ENCODE measurements at places on chromosomes 13 and 19.

GRCh38 chr19:582497-583197 is 7.0 kb upstream of the HCN2 start:
- DNase-seq, result no peak

DNA sequence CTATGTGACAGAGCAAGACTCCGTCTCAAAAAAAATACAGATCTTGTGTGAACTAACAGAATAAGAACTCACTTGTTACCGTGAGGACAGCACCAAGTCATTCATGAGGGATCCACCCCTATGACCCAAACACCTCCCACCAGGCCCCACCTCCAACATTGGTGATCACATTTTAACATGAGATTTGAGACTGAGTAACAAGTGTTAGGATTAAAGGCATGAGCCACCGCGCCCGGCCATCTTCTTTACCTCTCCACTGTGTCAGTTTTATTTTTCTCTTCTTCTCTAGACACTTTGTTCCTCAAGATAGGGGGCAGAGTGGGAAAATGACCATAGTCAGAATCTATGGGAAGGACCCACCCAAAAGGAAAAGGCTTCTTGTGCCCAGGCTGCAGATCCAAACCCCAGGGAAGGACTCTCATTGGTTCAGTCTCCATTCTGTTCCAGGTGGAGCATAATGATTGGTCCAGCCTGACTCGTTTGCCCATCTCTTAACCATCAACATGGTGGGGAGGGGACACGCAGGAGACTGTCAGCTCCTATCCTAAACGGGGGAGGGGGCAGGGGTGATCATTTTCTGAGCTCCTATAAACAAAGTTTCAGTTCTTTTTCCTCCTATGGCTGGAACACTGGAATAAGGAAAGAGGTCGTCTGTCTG is 1.3 kb upstream of the CALM3 start:
- no peak for DNase-seq

DNA sequence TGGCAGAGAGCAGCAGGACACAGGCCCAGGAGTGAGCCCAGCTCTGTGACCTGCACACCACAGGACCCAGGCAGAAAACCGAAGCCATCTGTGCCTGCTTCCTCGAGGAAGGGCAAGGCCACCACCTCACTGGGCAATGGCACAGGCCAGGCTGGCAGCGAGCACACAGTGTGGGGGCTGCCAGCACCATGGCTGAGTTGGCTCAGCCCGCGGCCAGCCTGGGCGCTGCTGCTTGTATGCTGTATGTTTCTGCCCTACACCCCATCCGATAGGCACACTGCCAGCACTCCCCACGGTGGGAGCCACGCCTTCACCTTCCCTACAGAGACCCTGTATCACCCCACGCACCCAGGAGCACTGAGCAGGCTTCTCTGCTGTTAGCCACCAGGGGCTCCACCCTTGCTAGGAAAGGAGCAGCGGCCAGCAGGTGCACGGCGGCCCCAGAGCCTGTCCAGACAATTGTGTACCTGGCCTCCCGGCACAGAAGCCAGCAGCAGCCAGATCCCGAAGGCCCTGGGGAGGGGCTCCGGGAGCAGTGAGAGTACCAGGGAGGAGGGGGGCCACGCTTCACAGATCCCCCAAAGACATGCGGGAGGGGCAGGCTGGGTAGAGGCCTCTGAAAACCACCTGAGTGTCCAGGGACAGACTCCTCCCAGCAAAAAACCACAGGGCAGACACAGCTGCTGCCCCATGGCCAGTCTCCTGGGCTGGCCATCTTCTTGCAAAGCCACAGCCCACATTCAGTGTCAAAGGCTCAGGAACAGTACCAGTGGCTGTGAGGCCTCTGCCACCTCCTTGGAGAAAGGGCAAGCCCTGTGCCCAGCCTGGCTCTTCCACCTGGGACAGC is 56.1 kb downstream of the MLLT1 start:
- no peak for DNase-seq

DNA sequence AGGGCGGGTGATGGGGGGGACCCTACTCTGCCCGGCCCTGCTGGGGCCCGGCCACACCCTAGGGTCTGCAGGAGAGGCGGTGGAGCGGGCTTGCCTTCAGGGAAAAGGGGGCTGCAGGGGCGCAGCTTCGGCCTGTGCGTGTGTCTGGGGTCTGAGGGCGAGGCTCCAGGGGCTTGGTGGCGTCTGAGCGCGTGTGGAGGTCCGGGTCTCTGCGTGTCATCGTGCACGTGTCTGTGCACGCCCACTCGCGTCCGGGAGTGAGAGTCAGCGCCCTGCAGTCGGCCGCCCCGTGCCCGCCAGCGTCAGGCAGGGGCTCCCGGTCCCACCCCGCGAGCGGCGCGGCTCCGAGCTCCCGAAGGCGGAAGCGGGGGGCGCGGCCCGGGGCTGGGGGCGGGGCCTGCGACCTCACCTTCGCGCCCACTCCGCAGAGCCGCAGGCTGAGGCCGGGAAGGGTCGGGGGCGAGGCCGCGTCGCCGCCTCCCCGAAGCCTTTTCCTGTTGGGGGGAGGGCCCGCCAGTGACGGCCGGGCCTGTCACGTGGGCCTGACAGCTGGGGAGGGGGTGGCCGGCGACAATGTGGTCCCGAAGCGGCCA is at the start of gene ARHGAP45:
Gene ARHGAP45 (plus strand): TSS at position 420 of the 593 bp plus-strand sequence. CDS start 239 bp downstream, outside the sequence.
- DNase-seq, result no peak

GRCh38 chr13:32316501-32316900 is 1.2 kb downstream of the BRCA2 start:
- no peak for DNase-seq

Measured in brain (organoid and tissue), 16 donors.